Immature natural killer cell (primary cell): ENCODE measurements at places on chromosomes 4 and X. TPM values are rescaled to one million over a fixed set of nuclear protein-coding genes. Genes with fewer than 3 reads are reported as not detected.

Gene NUP62CL
- polyA plus RNA-seq = 1.7 TPM

Gene YY2
- 0.48 TPM for polyA plus RNA-seq

Gene NLGN4X
- polyA plus RNA-seq = not detected

Gene CXCL8
- polyA plus RNA-seq = 1.8 TPM

GRCh38 chr4:32574803-32575202, 1854.6 kb downstream of the PCDH7 start:
- no peak for DNase-seq

DNA sequence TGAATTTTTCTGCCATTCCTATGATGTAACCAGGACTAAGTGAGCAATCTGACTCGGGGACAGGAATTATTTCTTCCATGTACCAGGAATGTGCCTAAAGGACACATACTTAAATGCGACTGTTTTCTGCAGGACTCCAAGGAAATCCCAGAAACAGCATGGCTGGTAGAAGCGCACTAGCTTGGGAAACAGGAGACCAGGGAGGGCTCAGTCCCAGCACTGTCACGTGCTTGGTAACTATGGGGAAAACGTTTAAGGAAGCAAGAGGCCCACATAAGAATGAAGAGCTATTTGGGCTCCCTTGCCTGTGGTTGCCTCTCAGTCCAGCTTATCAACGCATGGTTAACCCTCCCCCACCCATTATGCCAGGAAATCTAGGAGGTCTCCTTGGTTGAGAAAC, 19.6 kb downstream of the MPP1 start:
- no peak for DNase-seq

- no peak for DNase-seq
These were observed 2.3 kb downstream of the SPATA4 start for GRCh38 chr4:176193126-176193525.

DNA sequence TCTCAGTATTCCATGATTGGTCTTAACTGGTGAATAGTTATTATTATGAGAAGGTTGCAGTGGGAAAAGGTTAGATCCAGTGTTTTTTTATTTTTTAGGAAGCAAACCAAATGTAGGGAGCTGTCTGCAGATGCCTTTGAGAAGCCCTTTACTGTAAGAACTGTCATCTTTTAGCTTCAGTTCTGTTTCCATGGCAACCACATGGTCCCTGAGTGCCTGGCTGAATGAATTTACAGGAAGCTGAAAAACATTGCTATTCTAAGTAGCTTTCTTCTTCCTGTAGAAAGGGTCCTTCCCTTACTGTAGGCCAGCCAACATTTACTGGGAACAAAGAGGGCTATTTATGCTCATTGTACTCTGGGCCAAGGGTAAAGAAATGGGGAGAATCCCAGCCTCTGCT, 103.3 kb downstream of the DCLK2 start:
- no peak for DNase-seq

DNA sequence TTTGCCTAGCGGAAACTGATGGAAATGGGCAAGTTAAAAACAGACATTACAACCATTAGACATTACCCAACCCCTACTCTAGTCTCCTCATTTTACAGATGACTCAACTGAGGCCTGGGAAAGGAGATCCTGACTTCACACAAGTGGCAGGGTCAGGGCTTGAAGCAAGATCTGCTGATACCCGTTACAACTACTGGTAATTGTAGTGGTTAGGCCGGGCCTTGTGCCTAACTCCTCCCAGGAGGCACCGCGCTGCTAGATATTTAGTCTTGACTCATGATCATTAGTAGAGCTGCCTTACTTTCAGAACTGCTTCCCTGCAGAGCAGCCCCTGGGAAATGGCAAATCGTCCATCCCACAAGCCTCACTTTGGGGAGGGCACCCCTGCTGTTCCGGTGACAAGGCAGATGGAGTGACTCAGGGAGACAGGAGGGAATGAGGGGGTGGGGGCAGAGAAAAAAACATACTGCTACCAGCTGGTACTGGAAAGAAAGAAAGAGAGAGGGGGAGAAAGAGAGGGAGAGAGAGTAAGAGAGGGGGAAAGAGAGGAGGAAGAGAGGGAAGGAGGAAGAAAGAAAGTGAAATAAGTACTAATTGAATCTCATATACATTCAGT, 12.2 kb downstream of the ARHGEF6 start:
- DNase-seq = no peak

GRCh38 chrX:135652602-135653001, 60.8 kb upstream of the CT45A1 start:
- DNase-seq = no peak

- DNase-seq = no peak
These were observed 47.6 kb downstream of the GRK4 start for GRCh38 chr4:3010998-3011397.

DNA sequence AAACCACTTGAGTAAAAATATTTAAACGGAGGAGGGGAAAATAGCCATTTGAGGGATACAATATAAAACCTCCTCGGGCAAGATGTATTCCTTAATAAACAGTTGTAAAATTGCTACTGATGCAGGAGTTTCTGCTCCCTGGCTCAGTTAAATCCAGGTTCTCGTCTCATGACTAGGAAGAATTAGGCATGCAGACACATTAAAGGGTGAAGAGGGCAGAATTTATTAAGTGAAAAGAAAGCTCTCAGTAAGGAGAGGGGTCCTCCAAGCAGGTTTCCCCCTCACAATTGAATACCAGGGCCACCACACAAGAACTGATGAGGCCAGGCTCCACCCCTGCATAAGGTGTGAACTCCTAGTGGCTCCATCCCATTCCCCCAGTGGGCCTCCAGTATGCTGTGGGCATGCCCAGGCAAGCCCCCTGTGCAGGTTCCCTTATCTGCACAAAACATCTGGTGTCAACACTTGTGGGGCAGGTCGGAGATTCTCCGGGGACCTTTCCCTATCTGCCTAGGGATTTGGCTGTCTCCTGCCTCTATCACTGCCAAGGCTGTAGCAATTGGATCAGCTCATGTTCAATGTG, 80.4 kb downstream of the HS6ST2 start:
- no peak for DNase-seq

DNA sequence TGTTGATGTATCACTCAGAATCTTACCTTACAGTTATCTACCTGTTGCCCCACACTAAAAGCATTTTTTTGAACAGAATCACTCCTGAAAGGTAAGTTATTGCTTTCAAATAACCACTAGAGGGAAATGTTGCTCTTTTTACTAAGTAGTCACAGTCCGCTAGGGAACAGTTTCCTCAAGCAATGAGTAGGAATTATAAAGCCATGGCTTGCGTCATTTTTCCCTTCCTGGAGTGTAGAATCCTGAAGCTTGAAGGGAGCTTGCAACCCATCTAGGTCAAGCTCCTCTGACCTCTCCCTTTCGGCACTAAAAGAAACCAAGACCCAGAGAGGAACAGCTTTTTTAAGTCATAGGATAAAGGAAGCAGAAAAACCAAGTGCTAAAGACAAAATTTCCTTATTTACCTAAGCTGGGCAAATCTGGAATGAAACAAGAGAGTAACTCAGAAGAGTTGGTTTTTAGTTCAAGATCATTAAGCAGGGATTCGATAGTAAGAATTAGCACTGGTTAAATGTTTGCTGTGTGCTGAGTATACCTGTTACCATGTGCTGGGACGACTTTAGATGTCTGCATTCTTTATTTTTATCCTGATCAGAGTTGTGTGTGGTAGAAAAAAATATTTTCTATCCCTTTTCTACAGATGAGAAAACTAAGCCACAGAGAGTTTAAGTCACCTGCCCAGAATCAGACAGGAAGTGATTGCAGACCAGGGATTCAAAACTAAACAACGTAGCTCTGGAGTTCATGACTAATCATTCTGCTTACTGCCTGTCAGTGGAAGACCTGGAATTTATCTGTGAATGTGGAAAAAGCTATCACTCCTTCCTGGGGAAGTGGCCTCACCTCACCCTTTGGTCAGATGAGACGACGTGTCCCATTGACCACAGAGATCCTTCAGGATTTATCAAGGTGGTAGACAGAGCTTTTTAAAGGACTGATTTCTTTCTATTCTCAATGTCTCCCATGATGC, 631.5 kb downstream of the RAB28 start:
- DNase-seq = no peak

- DNase-seq = no peak
These were observed 1.4 kb upstream of the MAGED1 start for GRCh38 chrX:51891821-51892551.

- DNase-seq = no peak
These were observed 45.0 kb downstream of the PIR start for GRCh38 chrX:15448010-15448639.

GRCh38 chr4:120731561-120731960, 191.0 kb downstream of the PRDM5 start:
- no peak for DNase-seq

DNA sequence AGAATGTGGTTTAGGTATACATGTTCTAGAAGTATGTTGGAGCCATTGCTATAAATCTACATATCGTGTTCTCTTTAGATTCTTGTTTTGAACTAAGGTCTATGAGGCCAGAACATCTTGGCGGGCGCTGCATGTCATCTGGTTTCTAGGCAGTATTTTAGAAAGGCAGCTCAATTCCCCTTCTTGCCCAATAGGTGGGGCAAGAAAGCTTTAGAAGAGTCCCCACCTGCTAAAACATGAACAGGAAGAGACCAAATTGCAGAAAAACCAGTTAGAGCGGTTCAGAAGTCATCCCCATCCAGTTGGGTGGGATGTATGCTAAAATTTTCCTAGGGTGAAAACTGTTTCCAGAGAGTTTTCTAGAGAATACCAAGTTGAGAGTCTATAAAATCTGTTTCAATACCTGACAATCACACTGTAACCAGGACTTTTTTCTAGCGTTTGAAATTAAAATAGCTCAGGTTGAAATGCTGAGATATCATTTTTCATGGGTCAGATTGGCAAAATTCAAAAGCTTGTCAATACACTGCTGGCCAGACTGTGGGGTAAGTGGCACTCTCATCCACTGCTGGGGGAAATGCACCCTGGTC, 17.5 kb upstream of the SH3KBP1 start:
- peak; percentile 49 for DNase-seq

GRCh38 chrX:148601034-148601433, 100.6 kb downstream of the AFF2 start:
- DNase-seq = no peak

GRCh38 chr4:36054694-36055422, 189.5 kb downstream of the ARAP2 start:
- no peak for DNase-seq

GRCh38 chr4:70666369-70666768, at the start of gene JCHAIN:
Gene JCHAIN (minus strand): TSS chr4:70666508. CDS start chr4:70666490, 18 bp downstream.
- no peak for DNase-seq

GRCh38 chr4:174089711-174090110, 193.8 kb downstream of the FBXO8 start:
- no peak for DNase-seq
